Endothelial cell of umbilical vein (primary cell): ENCODE measurements at places on chromosomes 2 and 18.

- no peak overlapping the region for H3K27ac ChIP-seq
- no peaks in the 10 kb centered on the region for H3K36me3 ChIP-seq
- no peaks in the 10 kb centered on the region for H3K27me3 ChIP-seq
These were observed 125.9 kb upstream of the CTDP1 start for GRCh38 chr18:79553696-79554095.

DNA sequence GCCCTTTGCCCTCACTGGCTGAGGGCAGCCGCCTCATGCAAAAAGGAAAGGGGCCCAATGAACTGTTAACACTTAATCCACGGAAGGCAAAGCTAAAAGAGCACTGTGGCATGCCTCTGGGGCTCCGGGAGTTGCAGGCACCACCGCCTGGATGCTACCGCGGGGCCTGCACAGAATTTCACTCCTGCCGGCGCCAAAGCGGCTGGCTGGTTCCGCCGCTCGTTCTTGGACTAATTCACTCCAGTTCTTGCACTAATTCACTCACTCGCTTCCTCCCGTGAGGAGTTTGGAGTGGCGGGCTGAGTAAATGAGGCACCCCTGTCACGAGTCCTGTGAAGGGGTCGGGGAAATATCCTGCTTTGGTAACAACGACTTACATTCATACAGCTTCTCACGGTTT lies 14.0 kb upstream of the MAPK4 start:
- no peak overlapping the region for H3K4me3 ChIP-seq
- no peaks in the 10 kb centered on the region for H3K27me3 ChIP-seq
- no peaks in the 10 kb centered on the region for H3K4me1 ChIP-seq
- no peaks in the 10 kb centered on the region for H3K36me3 ChIP-seq

- H3K4me1 ChIP-seq, result no peaks in the 10 kb centered on the region
- H3K4me3 ChIP-seq, result no peak overlapping the region
- peaks cover 2% of the 10 kb centered on the region for H3K27me3 ChIP-seq
- no peak for DNase-seq
- H3K36me3 ChIP-seq, result no peaks in the 10 kb centered on the region
These were observed 122.5 kb downstream of the TPGS2 start for GRCh38 chr18:36706134-36706881.

DNA sequence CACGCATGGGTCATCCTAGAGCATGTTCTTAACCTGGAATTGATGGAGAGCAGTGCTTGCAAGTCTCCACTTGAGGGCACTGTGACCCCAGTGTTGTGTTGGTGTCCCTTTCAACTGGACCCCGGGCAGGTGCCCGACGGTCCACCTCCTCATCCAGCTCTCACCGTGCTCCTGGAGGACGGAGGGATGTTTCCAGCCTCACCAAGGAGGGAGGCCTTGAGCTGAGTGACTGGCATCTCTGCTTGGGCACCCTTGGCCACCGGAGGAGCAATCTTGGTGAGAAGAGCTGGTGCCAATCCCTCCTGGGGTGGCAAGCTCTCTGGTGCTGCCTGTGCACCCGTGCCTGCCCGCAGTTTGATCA lies 45.4 kb upstream of the ASB18 start:
- no peaks in the 10 kb centered on the region for H3K27me3 ChIP-seq
- DNase-seq, result peak; percentile 39
- no peak overlapping the region for H3K4me3 ChIP-seq

GRCh38 chr18:8529609-8530008 lies 79.6 kb upstream of the RAB12 start:
- H3K4me3 ChIP-seq, result no peak overlapping the region
- H3K27me3 ChIP-seq, result no peaks in the 10 kb centered on the region
- no peaks in the 10 kb centered on the region for H3K4me1 ChIP-seq
- no peaks in the 10 kb centered on the region for H3K36me3 ChIP-seq
- H3K27ac ChIP-seq, result no peak overlapping the region
- DNase-seq, result no peak

DNA sequence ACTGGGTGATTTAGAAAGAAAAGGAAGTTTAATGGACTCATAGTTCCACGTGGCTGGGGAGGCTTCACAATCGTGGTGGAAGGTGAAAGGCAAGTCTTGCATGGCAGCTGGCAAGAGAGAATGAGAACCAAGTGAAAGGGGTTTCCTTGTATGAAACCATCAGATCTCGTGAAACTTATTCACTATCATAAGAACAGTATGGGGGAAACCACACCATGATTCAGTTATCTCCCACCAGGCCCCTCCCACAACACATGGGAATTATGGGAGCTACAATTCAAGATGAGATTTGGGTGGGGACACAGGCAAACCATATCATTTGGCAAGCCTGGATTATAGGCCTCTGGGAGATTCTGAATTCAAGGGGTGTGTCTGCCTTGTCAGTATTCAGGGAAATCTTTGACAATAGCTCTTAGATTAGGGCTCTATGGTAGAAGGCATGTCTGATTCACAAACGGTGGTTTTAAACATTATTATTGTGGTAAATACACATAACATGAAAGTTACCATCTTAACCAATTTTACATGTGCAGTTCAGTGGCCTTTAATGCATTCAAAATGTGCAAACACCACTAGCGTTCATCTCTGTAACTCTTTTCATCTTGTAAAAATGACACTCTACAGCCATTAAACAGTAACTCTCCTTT lies 15.3 kb upstream of the PLB1 start:
- no peaks in the 10 kb centered on the region for H3K4me1 ChIP-seq
- peaks cover 7% of the 10 kb centered on the region for H3K27me3 ChIP-seq
- no peak overlapping the region for H3K4me3 ChIP-seq
- H3K27ac ChIP-seq, result no peak overlapping the region
- no peak for DNase-seq

DNA sequence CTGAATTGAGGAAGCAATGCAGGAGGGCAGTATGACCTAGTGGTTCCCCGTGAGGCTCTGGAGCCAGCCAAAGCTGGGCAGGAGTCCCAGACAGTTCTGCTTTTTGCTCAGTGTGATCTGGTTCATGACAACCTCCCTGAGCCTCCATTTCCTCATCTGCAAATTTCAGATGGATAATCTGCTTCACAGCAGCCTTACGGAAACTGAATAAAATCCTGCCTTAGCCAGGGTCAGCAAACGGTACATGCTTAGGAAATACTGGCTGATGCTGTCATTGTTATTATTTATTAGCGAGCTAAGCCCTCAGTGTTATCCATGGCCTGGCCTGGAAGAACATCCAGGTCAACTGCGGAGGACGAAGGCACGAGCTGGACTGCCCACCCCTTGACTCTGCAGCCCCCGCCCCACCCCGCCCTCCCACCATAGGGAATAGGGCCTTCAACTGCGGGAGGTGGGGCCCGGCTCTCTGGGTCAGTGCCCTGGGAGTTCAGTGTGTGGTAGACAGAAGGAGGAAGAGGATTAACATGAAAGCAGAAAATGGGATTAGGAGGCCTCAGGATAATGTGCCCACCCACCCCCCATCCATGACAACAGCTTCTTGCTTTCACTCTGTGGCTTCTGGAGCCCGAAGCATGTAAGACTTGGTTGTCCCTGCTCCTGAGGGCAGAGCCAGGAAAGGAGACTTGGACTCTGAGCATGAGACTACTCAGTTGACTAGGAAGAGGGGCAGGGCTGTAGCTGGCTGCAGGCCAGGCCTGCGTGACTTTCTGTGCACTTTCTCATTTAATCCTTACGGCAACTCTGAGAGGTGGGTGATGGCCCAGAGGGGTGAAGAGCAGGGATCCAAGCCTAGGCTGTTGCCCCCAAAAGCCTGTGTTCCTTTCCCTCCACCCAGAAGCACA lies 13.1 kb downstream of the PKDCC start:
- no peaks in the 10 kb centered on the region for H3K4me1 ChIP-seq
- peaks cover 2% of the 10 kb centered on the region for H3K36me3 ChIP-seq
- DNase-seq, result no peak

- peaks cover 5% of the 10 kb centered on the region for H3K4me1 ChIP-seq
- no peaks in the 10 kb centered on the region for H3K27me3 ChIP-seq
- H3K36me3 ChIP-seq, result no peaks in the 10 kb centered on the region
- no peak for DNase-seq
- H3K4me3 ChIP-seq, result no peak overlapping the region
These were observed 42.6 kb downstream of the GLI2 start for GRCh38 chr2:120778244-120778643.

- no peak overlapping the region for H3K27ac ChIP-seq
- peaks cover 2% of the 10 kb centered on the region for H3K36me3 ChIP-seq
- H3K4me3 ChIP-seq, result peak overlapping the region; percentile 59
- H3K4me1 ChIP-seq, result peaks cover 21% of the 10 kb centered on the region
- H3K27me3 ChIP-seq, result no peaks in the 10 kb centered on the region
These were observed 82.1 kb upstream of the POMC start for GRCh38 chr2:25250331-25251070.

GRCh38 chr2:33123216-33123615 lies 176.5 kb downstream of the LTBP1 start:
- H3K27ac ChIP-seq, result no peak overlapping the region
- no peaks in the 10 kb centered on the region for H3K4me1 ChIP-seq
- no peak overlapping the region for H3K4me3 ChIP-seq
- H3K36me3 ChIP-seq, result no peaks in the 10 kb centered on the region
- no peaks in the 10 kb centered on the region for H3K27me3 ChIP-seq
- DNase-seq, result no peak
